ENCODE measurements at places on chromosomes 1 and 21.

GRCh38 chr1:88399690-88400089 lies 284.4 kb upstream of the PKN2 start:
- no peak for DNase-seq

GRCh38 chr1:53598966-53599365 lies 139.8 kb downstream of the DMRTB1 start:
- DNase-seq, result no peak

GRCh38 chr1:175674186-175674585 lies 69.2 kb downstream of the TNR start:
- DNase-seq, result no peak

- peak; percentile 10 for DNase-seq
These were observed 27.4 kb downstream of the C1orf116 start for GRCh38 chr1:207004931-207005830.

GRCh38 chr1:116489231-116489697 lies 81.6 kb downstream of the CD58 start:
- no peak for DNase-seq

GRCh38 chr21:43718872-43719747 lies at the start of gene PDXK:
Gene PDXK, plus strand, starts transcription at chr21:43719129. Its CDS starts 166 bp downstream, at chr21:43719295.
- peak; percentile 77 for DNase-seq

GRCh38 chr21:35587841-35588380 lies 472.4 kb downstream of the SETD4 start:
- DNase-seq, result no peak

DNA sequence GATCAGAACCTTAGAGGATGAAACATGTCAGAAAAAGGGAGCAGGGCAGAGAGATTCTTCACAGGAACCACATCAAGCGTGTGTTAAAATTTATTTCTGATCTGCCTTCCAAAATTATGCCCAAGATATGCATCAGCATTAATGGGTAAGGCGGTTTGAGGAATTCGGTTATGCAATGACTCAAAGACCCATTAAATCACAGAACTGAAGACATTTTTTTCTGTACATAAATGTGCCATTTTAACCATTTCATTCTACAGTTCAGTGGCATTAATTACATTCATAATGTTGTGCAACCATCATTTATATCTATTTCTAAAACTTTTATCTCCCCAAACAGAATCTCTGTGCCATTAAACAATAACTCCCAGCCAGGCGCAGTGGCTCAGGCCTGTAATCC lies 43.4 kb downstream of the CNST start:
- DNase-seq, result no peak

GRCh38 chr1:70818401-70818800 lies 229.2 kb downstream of the PTGER3 start:
- no peak for DNase-seq

DNA sequence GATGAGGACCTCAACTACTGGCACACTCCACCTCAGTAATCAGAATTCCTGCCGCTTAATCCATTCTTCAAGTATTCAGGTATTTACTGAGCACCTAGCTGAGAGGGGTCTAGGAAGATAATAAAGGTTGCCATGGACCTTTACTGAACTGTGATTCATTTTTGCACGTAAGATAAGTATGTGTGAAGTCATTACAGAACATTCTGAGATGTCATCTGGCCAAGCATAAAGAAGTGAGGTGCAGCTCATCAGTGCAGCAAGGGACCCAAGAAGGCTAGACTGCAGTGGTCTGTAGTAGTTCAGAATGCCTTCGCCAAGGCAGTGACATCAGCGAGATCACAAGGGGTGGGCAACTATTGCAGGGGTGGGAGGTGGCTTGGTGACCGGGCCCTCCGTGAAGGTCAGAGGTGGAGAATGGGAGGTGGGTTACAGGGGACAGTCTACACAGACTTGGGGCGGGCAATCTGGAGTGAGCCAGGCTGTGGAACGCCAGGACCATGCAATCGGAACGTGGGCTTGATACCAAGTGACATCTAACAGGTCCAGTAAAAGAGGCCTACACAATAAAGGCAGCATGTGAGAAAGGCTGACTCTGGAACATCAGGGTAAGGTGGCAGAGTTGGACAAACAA lies 107.4 kb downstream of the SLC45A1 start:
- no peak for DNase-seq

DNA sequence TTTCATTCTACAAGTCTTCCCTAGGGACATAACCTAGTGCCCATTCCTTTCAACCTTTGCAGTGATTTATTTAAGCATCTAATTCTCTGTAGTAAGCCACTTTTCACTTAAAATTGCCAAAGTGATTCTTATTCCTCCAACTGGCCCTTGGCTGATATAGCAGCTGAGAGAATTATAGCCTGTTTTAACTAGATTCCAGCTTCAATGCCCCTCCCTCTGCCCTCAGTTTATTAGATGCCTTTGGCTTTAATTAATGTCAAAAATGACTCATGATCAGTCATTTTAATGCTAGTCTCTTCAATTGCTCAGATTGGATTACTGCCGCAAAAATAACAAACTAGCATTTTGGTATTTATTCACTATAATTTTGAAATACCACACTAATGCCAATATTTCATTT lies 145.4 kb upstream of the KCTD3 start:
- DNase-seq, result no peak

- no peak for DNase-seq
These were observed 64.8 kb downstream of the TSEN15 start for GRCh38 chr1:184116287-184116686.

DNA sequence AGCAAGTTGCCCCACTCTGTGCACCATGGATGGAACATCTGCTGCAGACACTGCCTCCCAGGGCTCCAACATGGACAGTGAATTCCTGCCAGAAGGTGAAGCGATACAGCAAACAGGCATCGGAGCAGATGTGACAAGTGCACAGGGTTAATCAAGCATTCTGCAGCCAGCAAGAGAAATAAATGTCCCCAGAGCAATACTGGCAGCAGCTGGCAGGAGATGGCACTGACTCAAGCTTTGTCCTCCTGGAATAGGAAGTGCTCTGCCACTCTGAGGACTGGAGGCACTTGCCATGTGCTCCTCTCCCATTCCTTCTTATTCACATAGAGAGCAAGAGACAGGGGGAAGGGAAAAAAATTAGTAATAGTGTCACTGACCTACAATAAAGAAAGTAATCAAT lies 402.7 kb upstream of the DAB1 start:
- no peak for DNase-seq

DNA sequence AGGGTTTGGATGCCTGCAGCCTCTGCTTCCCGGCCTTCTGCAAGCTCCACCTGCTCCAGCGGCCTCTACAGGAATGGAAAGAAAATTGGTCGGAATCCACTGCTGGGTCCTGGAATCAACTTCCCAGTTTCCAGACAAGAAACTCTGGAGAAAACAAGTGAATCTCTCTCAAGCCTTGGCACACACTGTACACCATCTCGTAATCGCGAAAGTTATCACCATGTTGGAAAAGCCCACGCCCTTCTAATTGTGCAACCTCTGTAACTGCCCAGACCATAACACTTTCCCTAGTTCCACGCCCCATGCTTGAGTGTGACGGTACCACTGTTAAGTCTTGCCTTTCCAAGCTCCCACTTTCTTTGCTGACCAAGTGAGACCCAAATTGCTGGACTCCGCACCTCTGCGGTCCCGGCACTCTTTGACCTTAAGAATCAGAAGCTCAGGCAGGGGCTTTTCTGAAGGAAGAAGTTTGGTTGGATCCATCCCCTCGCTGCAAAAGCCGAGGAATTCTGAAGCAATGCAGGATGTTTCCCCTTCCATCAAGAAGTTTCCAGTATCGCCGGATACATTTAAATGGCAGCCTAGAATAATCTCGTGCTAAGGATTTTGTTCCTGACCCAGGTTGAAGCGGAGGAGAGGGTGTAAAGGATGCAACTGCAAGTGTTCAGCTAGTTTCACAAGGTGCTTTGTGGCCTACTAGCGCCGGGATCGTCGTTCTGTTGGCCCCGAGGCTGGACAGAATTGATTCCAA lies 6.2 kb downstream of the NR5A2 start:
- DNase-seq, result no peak

GRCh38 chr1:170377896-170378634 lies 153.9 kb upstream of the GORAB start:
- DNase-seq, result no peak

DNA sequence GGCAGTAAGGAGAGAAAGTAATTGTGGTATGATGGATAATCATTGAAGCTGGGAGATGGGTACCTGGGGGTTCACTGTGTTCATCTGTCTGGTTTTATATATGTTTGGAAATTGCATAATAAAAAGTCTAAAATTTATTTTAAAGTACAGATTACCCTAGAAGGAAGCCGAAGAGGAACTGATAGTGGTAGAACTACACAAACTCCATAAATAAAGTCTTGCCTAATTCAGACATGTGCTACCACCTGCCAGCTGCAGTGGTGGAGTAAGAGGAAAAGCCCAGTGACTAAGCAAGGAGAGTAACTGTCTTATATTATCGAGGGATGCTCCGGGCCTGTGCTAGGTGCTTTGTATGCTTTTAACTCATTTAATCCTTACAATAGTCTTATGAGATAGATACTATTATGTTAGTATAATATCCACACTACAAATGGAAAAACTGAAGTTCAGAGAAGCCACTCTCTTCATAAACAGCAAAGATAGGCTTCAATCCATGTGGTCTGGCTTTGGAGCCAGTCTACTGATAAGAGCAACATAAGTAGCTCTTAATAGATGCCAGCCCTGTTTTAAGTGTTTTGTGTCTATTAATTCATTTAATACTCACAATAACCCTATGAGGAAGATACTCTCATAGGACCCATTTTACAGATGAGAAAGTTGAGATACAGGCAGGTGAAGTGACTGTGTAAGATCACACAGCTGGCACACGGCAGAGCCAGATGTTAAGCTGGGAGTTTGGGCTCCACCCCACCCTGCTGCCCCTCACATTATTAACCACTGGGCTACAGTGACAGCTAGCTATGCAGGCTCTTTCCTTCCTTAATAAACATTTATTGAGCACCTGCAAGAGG lies 56.8 kb upstream of the HNRNPU start:
- DNase-seq, result no peak

DNA sequence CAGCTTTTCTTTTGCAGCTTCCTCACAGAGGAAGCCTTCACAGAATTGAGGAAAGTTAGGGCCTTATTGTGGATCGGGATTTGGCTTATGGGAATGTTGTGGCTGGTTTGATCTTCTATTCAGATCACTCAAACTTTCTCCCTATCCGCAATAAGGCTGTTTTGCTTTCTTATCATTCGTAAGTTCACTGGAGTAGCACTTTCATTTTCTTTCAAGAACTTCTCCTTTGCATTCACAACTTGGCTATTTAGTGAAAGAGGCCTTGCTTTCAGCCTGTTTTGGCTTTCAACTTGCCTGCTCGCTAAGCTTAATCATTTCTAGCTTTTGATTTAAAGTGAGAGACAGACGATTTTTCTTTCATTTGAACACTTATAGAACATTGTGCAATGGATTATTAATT lies 181.9 kb upstream of the B3GALT2 start:
- DNase-seq, result no peak

DNA sequence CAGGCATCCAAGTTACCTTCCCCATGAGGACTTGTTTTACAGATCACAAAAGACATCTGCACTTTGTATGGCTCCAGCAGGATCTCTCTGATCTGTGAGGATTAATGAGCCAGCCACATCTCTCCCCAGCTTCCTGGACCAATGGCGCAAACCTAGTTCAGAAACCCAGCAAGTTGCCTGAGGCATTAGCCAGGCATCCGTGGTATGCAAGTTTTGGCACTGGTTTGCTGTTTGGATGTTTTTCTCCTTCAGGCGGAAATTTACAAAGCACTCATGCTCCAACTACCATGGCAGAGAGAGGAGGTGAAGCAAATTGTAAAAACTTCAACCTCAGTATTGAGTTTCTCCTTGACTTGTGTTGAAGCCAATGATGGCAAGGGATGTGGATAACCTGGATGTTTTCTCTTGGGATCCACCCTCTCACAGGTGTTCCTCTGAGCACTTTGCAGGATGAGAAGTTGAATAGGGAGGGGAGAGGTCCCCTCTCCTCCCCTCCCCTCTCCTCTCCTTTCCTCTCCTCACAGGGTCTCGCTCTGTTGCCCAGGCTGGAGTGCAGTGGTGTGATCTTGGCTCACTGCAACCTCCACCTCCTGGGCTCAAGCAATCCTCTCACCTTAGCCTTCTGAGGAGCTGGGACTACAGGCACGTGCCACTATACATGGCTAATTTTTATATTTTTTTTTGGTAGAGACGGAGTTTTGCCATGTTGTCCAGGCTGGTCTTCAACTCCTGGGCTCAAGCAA lies 25.6 kb upstream of the ENO1 start:
- no peak for DNase-seq

GRCh38 chr1:5108740-5109139 lies 454.3 kb downstream of the AJAP1 start:
- DNase-seq, result no peak

- no peak for DNase-seq
These were observed 32.3 kb downstream of the ERRFI1 start for GRCh38 chr1:7993593-7994479.

DNA sequence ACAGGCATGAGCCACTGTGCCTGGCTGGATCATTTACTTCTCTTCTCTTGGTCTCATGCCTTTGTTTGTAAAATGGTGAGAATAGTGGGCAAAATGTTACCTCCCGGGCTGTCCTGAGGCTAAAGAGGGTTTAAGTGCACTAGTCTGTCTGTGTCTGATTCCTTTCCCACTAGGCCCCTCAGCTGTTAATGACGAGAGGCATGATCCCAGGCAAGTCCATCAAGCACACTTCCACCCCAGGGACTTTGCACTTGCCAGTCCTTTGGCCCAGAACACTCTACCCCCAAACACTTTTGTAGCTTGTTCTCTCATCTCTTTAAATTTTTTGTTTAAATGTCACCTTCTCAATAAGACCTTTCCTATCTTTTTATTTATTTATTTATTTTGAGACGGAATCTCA lies 13.8 kb upstream of the EPB41 start:
- no peak for DNase-seq

DNA sequence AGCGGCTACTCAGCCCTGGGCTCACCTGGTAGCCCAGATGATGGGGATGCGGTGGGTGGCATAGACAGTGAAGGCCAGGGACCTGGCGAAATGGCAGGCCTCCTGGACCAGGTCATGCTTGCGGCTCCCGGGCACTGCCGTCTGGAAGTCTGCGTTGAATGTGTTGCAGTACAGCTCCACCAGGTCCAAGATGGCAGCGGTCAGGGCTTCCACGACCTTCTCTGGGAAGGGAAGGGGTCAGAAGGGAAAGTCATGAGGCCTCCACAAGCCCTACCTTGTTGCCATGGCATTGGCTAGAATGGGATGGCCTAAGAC lies 38.8 kb downstream of the PIK3C2B start:
- DNase-seq, result no peak

DNA sequence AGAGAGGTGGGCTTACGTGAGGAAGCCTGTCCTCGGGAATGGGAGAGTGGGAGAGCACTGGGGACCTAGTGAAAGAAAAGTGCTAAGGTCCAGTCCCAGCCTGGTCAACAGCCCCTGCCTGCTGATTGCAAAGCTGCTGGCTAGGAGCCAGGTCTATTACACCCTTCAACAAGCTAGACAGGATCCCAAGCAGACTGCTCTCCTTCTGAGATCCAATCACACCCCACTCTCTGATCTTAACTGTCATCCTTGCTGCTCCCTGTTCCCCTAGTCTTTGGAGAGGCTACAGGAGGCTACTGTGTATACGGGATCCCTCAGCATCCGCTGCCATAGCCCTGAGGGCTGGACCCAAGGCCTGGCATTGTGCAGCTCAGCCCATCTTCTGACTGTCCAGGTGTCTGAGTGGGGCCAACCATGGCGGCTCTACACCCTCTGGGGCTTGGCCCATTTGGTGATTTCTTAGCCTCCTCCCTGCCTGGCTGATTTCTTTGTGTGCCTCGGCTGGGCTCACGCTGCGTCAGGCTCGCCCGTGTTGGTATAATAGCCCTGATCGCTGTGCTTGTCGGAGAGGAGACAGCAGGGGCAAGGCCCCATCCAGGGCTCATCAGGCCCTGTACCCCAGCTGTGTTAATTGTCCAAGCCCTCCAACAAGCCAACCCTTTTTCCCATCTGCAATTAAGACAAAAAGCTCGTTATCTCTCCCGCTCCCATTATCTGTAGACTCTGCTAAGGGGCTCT lies 43.9 kb downstream of the NAV1 start:
- DNase-seq, result no peak
